ENCODE measurements at places on chromosomes 7 and 10.

DNA sequence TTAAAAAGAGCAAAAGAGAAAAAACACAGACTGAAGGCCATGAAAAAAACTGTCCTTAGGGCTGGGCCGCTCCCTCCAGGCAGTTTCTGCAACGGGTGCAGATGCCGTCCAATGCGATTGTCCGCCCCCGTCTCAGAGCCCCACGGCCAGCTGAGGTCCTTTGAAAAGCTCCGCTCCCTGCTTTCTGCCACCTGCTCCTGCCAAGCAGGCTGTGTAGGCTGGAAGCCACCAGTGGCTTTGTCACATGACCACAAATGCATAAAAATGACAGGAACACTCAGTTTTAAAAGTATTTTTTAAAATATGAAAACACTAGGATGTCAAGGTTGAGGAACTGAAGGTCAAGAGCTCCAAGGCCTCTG lies 71.7 kb downstream of the AMZ1 start:
- no peak for DNase-seq

DNA sequence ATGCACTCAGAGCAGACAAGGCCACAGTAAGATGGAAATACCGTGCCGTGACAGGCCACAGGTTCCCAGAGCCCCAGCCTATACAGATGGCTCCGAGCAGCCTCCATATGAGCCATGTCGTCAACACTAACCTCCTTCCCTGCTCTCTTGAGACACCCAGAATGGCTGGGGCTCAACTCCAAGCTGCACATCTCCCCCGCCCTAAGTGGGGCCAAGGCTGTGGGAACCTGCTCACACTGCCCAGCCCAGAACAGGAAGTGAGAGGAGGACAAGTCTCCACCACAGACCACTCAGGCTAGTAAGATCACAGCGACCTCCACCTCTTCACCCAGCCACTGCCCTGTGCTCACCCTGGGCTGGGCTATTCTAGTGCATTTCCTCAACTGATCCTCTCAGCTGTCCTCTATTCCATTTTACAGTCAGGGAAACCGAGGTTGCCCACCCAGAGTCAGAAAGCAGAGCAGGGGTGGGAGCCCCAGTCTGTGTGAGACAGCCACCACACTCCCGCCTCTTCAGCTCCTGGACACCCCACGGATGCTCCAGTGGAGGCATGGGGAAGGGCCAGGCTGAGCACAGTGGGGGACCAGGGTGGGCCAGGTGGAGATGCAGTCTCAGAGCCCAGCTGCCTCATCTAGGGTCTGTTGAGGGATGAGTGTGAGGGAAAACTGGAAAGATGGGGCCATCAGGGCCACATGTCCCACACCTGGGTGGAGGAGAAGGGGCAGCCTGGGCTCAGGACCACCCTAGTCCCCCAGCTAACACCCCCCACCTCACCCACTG lies 11.6 kb downstream of the GRID1 start:
- no peak for DNase-seq

GRCh38 chr10:120971671-120972070 lies 120.5 kb downstream of the WDR11 start:
- DNase-seq, result no peak

DNA sequence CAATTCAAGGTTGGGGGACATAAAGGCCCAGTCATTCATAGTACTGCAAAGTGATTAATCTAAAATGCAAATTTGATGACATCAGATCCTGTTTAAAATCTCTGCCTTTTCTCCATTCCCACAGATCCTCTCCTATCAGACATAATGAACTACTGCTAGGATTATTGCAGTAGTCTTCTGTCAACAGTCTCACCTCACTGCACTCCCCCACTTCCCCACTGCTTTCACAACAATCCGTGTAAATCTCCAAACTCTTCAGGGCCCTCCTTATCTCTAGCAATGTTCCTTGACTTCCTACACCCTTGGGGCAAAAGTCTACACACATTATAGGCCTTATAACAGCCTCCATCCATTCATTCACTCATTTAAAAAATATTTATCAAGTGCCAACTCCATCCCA lies 112.4 kb downstream of the KBTBD2 start:
- DNase-seq, result no peak

DNA sequence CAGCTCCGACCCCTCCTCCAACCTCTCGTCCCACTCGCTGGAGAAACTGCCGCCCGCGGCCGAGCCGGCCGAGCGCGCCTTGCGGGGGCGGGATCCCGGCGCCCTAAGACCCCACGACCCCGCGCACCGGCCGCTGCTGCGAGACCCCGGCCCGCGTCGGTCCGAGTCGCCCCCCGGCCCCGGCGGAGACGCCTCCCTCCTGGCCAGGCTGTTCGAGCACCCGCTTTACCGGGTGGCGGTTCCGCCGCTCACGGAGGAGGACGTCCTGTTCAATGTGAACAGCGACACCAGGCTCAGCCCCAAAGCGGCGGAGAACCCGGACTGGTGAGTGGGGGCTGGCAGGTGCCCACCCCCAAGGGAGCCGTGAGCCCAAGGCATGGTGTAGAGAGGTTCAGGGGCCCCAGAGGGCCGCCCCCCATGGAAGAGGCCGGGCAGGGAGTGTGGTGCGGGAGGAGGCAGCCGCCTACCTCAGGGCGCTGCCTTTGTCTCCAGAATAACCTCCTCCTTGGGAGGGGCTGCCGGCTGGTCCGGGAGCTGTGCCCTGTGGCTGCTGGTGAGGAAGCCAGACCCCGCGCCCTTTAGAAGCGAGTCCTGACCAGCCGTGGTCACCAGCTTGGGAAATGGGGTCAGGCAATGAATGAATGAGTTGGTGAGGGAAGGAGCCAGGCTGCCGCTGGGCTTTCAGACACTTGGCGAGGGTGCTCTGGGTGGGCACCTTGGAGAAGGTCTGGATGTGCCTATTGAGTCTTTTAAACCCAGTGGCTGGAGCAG lies 1.3 kb downstream of the FAM20C start:
- peak; percentile 58 for DNase-seq

DNA sequence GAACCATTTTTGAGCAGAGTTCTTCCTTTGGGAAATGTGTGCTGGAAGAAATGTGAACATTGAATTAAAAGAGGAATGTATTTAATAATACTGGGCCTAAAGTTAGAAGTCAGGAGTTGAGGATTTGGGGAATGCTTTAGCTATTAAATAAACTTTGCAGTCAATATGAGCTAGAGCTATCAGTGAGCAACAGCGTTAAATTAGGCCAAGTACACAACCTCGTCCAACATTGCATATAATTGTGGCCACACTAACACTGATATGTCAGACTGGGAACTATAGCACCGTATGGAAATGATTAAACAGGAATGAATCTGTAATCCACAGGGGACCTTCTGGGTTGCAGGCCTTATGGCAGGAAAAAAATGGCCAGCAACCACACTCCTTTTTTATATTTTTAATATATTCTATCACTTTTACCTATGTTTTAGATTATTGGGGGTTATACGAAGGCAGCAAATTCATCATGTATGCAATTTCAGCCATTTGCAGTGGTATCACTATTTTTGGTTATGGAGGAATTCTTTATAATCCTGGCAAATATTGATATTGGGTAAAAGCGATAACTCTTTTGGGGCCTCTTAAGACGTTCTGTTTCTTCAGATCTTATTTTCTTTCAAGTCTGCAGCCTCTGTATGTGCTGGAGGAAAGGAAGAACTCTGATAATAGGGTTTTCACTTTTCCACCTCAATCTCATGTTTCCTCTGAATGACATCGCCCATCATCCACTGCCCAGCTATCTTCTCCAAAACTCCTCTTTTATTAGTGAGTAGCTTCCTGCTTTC lies 236.3 kb upstream of the PLXDC2 start:
- no peak for DNase-seq

GRCh38 chr7:100965045-100965722 lies 4.2 kb upstream of the MUC12 start:
- DNase-seq, result no peak

- DNase-seq, result no peak
Measured at GRCh38 chr10:12196531-12197211, 683 bp downstream of the CDC123 start.

GRCh38 chr10:119608316-119609155 lies 11.8 kb upstream of the TIAL1 start:
- peak; percentile 63 for DNase-seq

DNA sequence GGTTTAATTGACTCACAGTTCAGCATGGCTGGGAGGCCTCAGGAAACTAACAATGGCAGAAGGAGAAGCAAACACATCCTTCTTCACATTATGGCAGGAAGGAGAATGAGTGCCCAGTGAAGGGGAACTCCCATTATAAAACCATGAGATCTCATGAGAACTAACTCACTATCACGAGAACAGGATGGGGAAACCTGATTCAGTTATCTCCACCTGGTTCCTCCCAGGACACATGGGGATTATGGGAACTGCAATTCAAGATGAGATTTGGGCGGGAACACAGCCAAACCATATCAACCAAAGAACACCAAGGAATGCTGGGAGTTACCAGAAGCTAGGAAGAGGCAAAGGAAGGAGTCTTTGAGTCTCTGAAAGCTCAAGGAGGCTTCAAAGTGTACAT lies 94.3 kb downstream of the IPMK start:
- no peak for DNase-seq

- DNase-seq, result no peak
Measured at GRCh38 chr7:6607651-6608051, 7.8 kb upstream of the ZNF853 start.

GRCh38 chr7:31126976-31127375 lies 74.9 kb downstream of the ADCYAP1R1 start:
- DNase-seq, result no peak

GRCh38 chr7:127047521-127047920 lies 205.2 kb downstream of the GRM8 start:
- no peak for DNase-seq

- DNase-seq, result no peak
Measured at GRCh38 chr10:71536332-71536731, 139.6 kb downstream of the CDH23 start.
